ENCODE measurements at places on chromosomes 5 and 9. TPM values are rescaled to one million over a fixed set of nuclear protein-coding genes. Genes with fewer than 3 reads are reported as not detected.

GRCh38 chr5:72859127-72859526 lies 42.7 kb downstream of the TNPO1 start:
- no peak for DNase-seq

DNA sequence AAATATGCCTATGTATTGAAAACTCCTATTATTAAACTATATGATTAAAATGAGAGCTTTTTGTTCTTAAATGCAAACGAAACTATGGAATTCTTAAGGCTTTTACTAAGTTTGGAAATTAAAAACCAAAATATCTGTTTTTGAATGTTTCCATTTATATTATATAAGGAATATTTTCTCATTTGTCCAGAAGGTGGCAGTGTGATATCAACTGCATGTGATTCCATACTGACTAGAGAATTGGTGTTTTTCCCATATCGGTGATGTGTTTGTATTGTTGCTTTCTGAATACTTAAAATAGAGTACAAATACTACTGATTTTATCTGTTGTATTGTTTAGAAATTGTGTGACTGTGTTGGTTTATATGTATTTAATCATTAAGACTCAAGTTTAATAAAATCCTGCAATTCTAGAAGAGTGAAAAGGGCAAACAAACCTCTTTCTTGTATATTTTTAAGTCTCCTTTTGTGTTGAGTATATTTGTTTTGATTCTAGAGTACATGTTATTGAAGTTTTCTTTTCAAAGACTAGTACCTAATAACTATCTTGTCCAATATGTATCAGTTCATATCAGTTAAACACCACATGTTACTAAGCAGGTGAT lies 320.8 kb downstream of the CCDC171 start:
- peak; percentile 49 for DNase-seq

- DNase-seq = no peak
Observed at GRCh38 chr5:60444661-60445360, 255.2 kb downstream of the DEPDC1B start.

FOXD4L4 gene
- total RNA-seq = 0.53 TPM

- DNase-seq = no peak
Observed at GRCh38 chr5:93071710-93072109, 509.3 kb downstream of the NR2F1-AS1 start.

- no peak for DNase-seq
Observed at GRCh38 chr9:12818431-12819000, 43.7 kb downstream of the LURAP1L start.

GRCh38 chr5:126348855-126349635 lies 74.2 kb upstream of the GRAMD2B start:
- no peak for DNase-seq
